ENCODE measurements at places on chromosomes 4 and X.

- no peak for DNase-seq
Measured at GRCh38 chrX:148540671-148541583, 40.5 kb downstream of the AFF2 start.

- no peak for DNase-seq
Measured at GRCh38 chr4:140042634-140043033, 111.3 kb downstream of the MAML3 start.

DNA sequence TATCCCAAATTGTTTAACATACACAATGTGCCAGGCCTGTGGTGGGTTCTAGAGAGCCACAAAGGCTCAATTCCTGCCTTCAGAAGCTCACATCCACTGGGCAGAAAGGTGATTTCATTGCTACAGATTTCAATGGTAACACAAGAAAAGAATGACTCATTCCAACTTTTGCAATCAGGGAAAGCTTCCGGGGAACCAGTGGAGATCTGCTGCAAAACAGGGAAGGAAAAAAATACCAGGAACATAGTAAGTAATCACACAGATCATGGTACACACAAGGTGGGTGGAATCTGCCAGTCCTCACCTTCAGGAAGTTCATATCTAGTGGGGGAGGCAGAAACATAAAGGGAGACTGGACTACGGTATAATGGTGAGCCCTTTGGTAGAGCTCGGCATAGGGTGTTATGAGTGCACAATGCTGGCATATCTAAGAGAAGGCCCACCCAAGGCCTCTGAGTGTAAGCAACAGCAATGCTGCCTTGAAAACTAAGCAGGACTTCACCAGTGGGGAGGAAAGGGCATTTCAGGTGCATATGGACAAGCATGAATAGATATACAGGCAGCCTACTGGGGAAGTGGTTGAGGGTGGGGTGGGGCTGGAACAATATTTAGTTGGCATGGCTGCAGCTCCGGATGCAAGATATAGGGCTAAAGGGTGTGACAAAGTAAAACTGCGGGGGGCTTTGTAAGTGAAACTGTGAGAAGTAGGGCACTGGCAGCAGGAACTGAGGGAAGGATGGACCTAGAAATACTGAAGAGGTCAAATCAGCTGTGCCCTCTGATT lies 24.2 kb downstream of the GPRIN3 start:
- DNase-seq, result no peak

DNA sequence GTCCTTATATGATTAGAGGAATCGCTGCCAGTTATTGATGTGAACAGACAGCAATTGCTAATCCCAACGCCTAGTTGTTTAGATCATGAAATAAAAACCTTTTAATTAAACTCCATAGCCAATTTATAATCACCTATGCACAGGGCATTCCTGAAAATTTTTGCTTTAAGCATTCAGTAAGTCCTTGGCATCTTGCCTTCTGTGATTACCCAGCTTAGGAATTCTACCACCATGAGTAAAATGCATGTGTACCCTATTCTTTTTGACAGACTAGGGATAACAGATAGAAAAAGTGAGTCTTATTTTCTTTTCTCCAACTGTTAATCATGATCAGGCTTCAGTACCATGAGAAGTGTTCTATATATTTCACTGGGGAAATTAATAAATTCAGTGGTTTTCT lies 995.3 kb upstream of the GRIA3 start:
- no peak for DNase-seq

Measured in T47D (cell line).